Endothelial cell of umbilical vein (primary cell): ENCODE measurements at places on chromosomes 1 and 21.

GRCh38 chr1:202349206-202349928 is 868 bp downstream of the PPP1R12B start:
- peak; percentile 81 for DNase-seq

GRCh38 chr1:199774433-199775089 is 252.9 kb upstream of the NR5A2 start:
- peak; percentile 83 for DNase-seq

GRCh38 chr1:246108278-246108925 is 398.7 kb downstream of the SMYD3 start:
- DNase-seq: no peak

DNA sequence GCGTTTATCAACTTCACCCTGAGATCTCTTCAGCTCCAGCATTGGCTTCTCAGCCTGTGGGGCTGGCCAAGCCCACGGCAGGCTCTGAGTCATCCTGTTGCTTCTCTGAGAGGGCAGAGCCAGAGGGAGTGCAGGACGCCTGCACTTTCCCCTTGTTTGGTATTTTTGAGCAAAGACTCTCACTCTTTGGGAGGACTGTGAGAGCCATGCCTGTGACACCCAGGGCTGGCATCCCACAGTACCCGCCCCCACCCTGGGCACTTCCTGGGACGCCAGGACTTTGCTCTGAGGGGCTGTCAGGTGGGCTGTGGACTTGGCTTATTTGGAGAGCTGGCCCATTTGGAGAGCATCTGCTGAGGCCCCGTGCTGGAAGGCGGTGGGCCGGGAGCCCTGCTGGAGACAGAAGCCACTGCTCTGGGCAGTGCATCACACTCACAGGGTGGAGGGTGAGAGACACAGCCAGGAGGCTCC is 37.4 kb downstream of the VANGL1 start:
- DNase-seq: no peak

DNA sequence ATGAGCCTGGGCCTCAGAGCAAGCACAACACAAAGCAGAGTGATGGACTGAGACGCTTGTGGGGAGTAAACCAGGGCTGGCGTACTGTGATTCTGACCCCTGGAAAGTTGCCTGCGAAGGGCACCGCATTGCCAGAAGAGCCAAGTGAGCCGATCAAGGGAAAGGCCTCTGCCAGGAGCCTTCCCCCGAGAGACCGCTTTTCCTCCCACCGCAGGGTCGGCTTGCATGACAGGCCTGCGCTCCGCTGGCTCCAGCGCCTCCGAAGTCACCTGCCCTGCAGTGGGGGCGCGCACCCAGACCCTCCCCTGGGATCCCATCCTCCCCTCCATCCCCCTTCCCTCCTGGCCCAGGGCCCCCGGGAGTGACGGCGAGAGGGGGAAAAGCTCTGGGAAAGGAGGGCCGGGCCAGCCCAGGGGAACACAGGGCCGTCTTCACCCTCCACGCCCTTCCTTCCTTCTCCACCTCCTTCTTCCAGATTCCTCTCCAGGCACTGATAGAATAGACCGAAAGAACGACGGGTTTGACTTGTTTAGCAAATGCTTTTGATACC is 165.0 kb downstream of the TRIM33 start:
- DNase-seq: peak; percentile 2

DNA sequence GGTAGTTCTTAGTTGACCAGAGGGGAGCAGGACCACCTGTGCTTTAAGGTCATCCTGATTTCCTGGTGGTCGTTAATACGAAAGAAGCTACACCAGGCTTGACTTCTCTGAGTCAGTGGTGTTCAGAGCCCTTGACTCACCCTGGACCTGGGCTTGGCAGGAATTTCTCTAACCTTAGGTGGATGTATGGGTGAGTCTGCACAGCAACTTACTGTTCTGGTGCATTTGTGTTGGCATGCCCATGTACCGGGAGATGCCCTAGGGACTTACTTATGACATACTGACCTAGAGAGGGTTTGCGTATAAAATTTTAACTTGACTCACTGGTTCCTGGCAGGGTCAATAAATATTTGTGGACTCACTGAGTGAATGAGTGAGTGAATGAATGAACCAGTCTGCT is 304.6 kb downstream of the DISC1 start:
- no peak for DNase-seq

DNA sequence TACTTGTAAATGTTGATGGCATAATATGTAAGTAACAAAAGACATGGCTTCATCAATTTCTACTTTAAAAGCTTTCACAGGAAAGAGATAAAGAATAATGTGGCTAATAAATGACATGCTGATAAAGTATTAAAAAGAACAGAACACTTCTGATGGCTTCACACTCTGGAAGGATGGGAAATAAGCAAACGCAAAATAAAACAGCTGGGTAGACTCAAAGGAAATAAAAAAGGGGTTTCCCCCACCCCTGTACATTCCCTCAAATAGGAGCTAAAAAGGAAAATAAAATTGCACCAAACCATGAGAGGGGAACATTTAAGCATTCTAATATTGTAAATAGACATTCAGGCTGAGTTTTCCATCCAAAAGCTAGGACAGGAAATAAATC is 27.0 kb upstream of the DYRK1A start:
- DNase-seq: peak; percentile 17

DNA sequence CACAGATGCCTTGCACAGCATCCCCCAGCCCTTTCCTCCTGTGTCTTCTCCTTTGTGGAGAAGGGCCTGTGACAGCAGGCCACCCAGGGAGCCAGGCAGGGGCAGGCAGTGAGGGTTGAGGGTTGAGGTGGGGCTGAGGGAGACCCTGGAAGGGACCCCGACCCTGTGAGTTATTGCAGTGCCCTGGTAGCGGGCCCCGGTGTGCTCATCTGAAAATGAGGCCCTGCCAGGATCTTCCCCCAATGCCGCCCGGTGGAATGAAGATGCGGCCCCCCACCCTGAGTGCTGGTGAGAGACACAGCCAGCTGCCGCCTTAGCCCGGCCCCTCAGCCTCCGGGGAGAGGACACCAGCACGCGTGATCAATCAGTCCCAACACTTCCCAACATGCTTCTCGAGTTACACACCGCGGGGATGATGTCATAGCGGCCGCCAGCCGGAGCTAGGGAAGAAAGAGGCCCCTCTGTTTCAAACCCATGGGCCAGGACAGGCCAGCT is 36.2 kb upstream of the ACTRT2 start:
- DNase-seq: no peak

GRCh38 chr1:209008586-209008985 is 574.9 kb upstream of the CAMK1G start:
- no peak for DNase-seq

DNA sequence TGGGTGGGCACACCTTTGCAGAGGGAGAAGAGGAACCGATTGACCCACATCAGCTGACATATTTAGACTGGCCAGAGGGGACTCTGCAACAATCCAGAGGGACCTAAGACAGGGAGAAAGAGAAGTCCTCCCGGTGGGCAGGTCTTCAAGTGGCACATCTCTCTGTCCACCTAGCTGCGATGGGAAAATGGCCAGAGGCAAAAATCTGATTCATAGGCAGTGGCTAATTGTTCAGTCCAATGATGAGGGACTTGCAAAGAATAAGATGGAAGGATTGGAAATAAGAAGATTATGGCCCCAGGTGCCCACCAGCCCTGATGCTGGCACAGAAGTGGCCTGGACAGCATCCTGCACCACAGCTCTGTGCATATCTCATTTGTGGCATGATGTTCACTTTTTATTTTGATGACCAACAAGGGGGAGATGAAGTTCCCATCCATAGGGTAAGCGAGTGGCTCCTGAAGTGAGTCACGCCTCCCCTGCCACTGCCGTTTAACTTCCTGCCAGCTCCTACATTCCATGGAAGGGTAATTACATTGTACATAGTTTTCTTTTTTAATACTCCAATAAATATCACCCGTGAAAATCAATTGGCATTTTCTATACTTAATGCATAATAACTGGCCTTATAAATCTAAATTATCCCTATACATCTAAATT is 659.6 kb downstream of the MATN1 start:
- no peak for DNase-seq

- DNase-seq: no peak
These were observed 434.8 kb downstream of the SETD4 start for GRCh38 chr21:35625576-35625975.

DNA sequence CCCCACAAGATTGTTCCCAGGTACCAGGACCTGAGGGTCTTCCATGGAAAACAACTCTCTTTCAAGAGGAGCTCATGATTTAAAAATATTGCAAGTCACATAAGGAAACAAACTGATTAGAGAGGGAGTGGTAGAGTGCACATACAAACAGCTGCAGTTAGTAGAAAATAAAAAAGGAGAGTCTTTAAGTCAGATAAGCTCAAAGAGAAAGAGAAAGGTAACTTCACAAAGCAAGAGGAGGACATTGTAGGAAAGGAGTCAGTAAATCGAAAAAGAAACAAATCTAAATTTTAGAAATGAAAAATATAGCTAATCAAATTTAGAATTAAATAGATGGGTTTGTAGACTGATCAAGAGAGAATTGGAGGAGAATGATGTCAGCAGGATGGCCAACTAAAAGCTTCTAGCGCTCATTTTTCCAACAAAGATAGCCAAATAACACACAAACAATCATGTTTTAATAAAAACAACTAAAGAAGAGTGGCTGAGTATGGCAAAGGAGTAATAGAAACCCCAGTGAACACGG is 86.1 kb upstream of the CD53 start:
- no peak for DNase-seq

DNA sequence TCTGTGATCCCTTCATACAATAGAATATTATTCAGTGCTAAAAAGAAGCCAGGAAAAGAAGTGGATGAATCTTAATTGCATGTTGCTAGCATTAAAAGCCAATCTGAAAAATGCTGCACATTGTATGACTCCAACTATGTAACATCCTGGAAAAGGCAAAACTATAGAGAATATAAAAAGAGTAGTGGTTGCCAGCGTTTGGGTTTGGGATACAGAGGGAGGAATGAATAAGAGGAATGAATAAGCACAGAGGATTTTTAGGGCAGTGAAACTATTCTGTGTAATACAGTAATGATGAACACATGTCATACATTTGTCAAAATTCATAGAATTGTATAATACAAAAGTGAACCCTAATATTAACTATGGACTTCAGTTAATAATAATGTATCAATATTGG is 42.5 kb downstream of the GPR88 start:
- DNase-seq: no peak

DNA sequence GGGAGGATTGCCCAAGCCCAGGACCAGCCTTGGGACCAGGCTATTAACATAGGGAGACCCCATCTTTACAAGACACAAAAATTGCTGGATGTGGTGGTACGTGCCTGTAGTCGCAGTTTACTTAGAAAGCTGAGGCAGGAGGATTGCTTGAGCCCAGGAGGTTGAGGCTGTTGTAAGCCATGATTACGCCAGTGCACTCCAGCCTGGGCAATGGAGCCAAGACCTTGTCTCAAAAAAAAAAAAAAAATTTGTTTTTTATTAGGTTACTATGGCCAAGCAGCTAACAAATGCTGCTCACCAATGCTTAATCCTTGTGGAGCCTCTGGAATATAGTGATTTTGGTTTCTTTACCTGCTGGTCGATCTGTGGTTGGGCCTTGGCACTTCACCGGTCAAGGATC is 8.8 kb downstream of the ARID1A start:
- no peak for DNase-seq

DNA sequence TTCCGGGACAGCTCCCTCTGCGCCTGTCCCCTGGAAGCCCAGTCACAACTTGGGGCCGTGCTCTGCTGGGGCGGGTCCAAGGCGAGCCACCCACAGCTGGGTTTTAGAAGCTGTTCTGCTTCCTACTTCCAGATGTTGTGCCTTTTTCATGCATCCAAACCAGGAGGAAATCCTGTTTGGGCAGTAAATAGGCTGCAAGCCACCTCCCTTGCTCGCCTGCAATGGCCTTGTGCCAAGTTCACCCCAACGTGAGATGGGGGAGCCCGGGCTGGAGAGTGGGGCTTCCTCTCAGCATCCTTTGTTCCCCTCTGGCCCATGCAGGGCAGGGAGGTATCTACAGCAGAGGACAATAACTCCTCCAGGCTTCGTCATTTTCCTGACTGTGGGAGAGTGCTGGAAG is 73.2 kb downstream of the DMRTB1 start:
- no peak for DNase-seq

- peak; percentile 76 for DNase-seq
These were observed 45.5 kb downstream of the TNFSF4 start for GRCh38 chr1:173161510-173162221.

- no peak for DNase-seq
These were observed 45.5 kb upstream of the WNT4 start for GRCh38 chr1:22188436-22188835.

DNA sequence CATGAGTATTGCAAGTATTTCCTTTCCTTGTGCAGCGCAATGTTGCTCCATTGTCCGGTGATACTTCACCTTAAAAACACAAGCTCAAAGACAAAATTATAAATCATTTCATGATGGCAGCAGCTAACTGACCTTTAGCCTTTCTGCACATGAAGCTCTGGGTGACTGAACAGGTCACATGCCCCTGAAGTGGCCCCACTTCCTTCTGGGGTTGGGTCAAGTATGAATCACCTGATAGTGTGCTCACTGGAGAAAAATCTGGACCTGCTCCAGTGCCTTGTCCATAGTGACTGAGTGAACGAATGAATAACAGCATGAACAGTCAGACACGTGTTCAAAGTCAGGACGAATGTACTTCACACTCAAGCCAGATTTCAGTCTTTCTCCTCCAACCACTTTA is 658.9 kb downstream of the NPHP4 start:
- no peak for DNase-seq

DNA sequence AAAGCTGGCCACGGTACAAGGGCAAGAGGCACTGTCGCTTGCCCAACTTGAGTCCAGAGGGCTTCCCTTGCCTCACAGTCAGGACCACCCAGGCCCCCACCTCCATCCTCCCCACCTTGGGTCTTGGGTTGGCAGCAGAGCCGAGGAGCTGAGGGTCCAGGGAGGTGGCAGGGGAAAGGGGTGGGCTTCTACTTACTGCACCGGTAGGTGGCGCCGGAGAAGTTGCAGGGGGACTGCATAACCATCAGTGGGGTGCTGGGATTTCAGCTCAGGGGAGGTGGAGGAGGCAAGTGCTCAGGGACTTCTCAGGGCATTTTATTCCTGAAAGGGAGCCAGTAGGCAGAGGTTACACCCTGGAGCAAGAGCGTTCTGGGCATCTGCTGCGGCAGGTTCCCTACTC is 44.0 kb downstream of the TRIM62 start:
- DNase-seq: peak; percentile 50

GRCh38 chr1:171961861-171962260 is 120.6 kb downstream of the DNM3 start:
- DNase-seq: no peak

- DNase-seq: no peak
These were observed 10.8 kb upstream of the TIAM1 start for GRCh38 chr21:31354604-31355443.

- DNase-seq: no peak
These were observed 34.7 kb downstream of the WDR26 start for GRCh38 chr1:224399887-224400286.

DNA sequence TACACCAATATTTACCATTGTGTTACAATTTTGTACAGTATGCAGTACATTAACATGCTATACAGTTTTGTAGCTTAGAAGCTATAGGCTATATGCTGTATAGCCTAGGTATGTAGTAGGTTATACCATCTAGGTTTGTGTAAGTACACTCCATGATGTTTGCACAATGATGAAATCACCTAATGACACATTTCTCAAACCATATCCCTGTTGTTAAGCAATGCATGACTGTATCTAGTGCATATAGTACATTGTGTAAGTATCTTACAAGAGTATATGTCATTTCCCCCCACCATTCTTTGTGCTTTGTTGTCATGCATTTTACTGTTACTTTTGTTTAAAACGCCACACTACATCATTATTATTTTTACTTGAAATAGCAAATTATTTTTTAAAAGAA is 65.7 kb upstream of the RNF11 start:
- no peak for DNase-seq
